Colonic mucosa (tissue), 4 donors: ENCODE measurements at places on chromosomes 1 and 21.

GRCh38 chr1:107683191-107683657, 281.8 kb downstream of the VAV3 start:
- DNase-seq, result peak; percentile 77

- DNase-seq, result no peak
Measured at GRCh38 chr21:38938343-38938742, 132.6 kb downstream of the ETS2 start.

GRCh38 chr1:25517476-25518394, 25.7 kb upstream of the LDLRAP1 start:
- DNase-seq, result no peak

DNA sequence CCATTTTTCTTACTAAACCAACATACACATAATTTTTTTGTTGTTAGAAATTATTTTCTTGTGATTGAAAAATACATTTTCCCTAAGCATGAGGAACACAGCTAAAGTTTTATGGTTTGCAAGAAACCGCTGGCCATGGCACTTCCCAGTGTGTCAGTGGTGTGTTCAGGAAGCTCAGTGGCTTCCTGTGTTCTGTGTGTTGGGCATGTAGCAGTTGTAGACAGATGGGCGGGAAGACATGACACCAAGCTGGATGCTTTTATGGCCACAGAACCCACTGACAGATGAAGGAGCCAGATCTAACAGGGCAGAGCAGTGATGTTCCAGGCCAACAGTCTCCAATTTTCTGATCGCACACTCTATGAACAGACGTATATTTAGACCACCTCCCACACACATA, 119.8 kb downstream of the GALNT2 start:
- DNase-seq, result no peak

- DNase-seq, result peak; percentile 44
Measured at GRCh38 chr21:14889080-14889810, 175.6 kb downstream of the NRIP1 start.

- DNase-seq, result no peak
Measured at GRCh38 chr1:112704391-112704933, 2.5 kb downstream of the RHOC start.

- DNase-seq, result no peak
Measured at GRCh38 chr1:239483391-239483790, 97.0 kb downstream of the CHRM3 start.

DNA sequence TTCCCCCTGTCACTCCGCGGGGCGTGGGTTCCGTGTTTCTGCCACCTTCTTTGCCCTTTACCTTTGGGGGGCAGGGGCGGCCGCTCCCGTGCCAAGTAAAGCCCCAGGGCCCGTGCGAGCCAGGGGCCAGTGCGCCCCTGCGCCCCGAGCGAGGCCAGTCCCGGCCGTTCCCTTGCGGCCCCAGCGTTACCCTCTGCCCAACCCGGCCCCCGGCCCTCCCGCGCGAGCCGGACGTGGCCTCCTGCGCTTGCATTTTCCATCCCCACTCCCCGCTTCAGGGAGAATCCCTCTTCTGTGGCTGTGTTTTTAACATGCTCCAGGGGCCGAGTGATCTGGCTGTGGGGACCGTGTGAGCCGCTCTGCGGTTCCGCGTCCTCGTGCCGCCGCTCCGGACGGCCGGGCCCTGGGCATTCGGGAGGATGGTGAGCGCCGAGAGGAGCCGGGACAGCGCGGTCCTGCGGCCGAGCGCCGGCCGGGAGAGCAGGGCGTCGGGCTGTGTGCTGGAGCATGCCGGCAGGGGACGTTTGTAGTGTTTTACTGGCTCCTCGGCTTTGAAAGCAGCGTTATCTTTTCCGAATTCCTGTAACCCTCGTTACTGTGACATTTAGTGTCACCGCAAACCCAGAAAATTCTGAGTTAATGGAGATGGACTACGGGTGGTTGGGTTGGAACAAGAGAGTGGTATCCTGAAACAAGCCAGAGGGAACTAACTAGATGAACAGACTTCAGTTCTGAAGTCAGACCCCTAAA, 1.0 kb downstream of the GALNT2 start:
- peak; percentile 36 for DNase-seq

GRCh38 chr1:14538335-14538734, 60.1 kb upstream of the KAZN start:
- no peak for DNase-seq

DNA sequence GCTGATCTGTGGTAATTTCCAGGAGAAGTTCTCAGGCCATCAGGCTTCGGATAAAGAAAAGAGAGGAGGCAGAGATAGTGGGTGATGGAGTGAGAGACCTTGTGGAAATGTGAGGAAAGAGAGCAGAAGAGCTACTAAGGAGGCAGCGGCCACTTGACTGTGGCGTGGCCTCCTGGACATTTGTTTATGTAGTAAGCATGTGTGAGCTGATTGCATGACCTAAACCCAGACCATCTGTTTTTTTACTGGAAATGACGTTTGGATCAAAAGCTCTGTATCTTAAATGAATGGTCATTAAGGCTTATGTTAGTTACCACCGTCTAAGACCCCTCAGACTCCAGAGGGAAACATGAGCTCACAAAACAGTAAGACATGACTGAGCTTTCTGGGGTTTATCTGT, 13.6 kb downstream of the ATP1B1 start:
- DNase-seq, result no peak

DNA sequence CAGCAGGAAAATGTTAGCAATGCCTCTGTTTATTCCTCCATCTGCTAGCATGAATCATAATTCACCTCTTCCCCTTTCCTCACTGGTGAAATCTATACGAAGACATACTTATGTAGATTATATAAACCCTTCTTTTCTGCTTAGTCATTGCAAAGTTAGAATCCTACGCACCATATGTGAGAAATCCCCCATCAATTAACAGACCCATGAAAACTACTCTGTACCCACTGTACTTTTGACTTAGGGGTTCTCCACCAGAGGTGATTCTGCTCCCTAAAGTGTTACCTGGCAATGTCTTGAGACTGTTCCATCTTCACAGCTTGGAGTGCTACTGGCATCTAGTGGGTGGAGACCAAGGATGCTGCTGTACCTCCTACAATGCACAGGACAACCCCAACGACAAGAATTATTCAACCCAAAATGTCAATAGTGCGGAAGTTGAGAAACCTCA, 49.6 kb upstream of the KCTD3 start:
- DNase-seq, result no peak

DNA sequence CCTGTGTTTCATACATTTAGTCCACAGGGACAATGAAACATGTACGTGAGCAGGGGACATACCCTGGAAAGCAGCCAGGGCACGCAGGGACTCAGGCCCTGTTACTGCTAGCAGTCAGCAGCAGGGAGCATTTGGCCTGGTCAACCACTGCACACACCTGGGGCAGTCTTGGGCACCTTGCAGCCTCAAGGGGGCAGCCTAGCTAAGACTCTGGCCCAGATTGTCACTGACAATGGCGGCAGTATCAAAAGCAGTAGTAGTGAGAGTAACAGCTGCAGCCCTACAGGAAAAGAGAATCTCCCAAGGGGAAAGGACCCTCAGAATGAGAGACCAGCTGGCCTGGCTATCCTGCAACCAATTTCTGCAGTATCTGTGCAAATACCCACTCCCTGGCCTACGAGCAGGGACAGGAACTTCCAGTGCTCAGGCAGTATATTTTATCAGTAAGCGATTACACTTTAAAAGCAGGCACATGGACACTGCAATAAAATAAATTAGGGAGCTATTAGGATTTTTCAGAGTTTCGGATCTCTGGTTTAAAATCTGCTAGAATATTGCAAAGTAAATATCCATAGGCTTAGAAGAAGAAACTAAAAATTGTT, 475.6 kb downstream of the LTN1 start:
- peak; percentile 66 for DNase-seq

DNA sequence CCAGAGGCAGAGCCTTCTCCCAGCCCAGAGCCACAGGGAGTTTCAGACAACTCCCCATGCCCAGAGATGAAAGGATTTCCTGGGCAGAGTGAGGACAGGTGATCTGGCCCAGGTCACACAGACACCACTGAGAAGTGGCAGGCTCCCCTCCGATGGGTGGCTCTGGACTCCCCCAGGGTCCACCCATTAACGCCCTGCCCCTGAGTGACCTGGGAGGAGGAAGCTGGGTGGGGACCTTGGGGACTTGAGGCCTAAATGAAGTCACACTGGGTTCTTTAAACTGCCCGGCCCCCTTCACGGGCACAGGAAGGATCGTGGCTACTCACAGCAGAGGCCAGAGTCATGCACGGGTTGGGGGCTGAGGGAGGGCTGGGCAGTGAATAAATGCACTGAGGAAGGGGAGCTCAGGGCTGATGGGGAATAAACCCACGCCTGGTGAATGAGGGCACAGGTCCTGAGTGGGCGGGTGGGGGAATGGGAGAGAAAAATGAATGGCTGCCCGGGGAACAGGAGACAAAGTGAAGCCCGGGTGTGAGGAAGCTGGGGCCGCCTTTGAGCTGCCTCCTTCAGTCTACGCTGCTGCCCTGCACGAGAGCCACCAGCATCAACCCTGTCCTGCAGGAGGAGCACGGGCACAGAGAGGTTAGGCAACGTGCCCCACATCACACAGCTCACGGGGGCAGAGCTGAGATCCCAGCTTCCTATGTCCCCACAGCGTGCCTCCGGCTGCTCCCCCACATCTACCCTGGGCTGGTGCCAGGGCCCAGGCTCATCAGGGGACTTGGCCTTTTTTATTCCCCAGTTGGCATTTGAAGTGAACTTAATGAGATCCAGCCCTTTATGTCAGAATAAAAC, 404.3 kb downstream of the MATN1 start:
- no peak for DNase-seq

DNA sequence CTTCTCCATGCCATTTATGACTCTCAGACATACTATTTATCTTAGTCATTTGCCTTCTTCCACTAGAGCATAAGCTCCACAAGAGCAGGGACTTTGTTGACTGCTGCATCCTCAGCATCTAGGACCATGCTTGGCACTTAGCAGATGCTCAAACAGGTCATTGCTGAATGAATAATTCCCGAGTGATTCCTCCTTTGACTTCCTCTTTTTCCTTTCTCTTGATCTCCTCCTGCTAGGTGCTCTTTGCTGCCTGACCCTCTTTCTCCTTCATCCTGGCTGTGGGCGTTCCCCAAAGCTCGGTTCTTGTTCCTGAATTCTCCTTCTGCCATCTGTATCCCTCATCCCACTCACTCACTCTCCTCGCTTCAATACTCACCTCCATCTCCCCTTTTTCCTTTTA, 23.5 kb downstream of the SYT6 start:
- DNase-seq, result no peak

GRCh38 chr1:204053893-204054292, 19.0 kb upstream of the SOX13 start:
- no peak for DNase-seq

GRCh38 chr1:45400049-45400448, 59.8 kb upstream of the MUTYH start:
- DNase-seq, result no peak

DNA sequence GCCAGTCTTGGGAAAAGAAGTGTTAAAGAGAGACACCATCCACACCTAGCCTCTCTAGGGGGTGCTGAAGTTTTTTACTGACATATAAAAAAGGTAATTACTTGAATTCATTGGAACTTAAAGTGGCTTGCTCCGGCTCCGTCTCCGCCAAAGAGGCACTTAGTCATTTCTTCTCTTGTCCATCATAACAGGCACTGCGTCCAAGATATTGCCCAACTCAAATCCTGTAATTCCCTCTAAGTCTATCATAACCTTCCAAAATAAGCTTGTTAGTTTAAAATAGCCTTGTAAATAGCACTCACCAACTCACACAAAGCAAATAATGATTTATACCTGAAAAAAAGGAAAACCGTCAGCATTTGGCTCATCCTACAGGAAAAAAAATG, 160.5 kb downstream of the ZBTB18 start:
- DNase-seq, result peak; percentile 28

DNA sequence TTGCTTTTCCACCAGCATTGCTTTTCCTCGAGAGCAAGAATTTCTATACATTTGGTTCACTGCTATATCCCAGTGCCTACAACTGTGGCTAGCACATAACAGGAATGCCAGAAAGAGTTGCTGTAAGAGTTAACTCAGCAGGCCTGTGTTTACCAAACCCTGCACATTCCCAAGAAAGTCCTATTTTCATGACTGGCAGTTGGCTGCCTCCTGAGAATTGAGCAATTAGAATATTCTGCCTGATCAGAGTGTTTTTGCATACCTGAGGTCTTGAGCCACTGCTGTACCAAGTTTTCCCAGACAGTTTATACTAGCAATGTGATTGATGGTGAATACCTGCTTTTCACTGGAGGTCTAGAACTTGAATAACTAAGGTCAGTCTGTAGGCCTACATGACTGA, 2.7 kb upstream of the GNPAT start:
- DNase-seq, result no peak

DNA sequence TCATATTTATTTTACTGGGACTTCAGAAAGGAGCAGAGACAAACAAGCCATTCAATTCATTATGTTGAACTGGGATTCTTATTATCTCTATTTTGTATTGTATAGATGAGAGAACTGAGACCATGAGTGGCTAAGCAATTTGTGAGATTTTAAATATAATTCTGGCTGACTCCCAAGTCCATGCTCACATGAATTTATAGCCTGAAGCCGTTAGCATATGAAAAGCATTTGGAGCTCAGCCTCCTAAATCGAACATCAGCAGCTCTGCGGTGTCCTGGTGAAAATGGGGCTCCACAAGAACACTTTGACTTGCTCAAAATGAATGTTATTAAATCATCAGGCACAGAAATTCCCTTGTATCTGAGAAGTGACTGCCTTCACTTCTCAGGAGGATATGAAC, 96.8 kb upstream of the DPT start:
- no peak for DNase-seq

- no peak for DNase-seq
Measured at GRCh38 chr1:97337250-97338030, 583.4 kb downstream of the DPYD start.

GRCh38 chr1:83961571-83962295, 37.2 kb downstream of the TTLL7 start:
- no peak for DNase-seq

- DNase-seq, result peak; percentile 79
Measured at GRCh38 chr1:8976896-8977450, 31.3 kb downstream of the CA6 start.

DNA sequence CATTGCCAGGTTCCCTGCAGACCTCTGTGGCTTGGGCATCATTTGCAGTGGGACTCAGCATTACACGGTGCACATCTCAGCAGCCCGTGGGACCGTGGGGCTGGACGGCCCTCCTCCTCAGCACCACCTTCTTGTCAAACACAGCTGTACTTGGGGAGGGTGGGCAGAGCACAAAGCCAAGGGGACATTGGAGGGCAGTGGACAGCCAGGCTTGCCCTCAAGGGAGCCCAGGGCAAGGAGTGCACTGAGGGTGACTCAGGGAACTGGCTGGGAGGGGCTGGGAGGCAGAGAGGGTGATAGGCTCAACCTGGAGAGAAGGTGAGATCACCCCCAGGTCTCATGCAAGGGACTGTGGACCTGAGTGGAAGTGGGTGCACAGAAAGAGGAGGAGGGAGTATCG, 3.4 kb downstream of the CAPN9 start:
- DNase-seq, result no peak

- no peak for DNase-seq
Measured at GRCh38 chr1:42144711-42145388, 8.4 kb upstream of the GUCA2B start.

DNA sequence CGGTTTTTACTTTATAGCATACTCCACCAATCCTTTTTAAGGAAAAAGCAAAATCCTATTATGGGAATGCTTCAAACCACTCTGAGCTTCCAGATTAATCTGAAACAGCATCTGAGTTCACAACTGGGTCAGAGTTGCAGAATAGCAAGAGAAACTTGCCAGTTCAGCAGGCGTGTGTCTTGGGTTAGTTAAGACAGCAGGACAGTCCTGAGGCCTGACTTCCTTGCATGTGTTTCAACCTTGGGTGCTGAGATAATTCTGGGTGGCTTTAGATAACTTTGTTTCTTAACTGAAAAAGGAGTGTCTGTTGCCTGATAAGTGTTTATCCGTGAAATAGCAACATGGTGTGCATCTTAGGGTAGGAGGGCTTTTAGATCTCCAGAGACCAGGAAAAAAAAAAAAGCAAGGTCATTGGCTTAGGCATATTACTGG, 169.2 kb downstream of the DHRS3 start:
- no peak for DNase-seq
